Panc1 (cell line): ENCODE measurements at places on chromosomes 3 and 15. TPM values are rescaled to one million over a fixed set of nuclear protein-coding genes. Genes with fewer than 3 reads are reported as not detected.

DNA sequence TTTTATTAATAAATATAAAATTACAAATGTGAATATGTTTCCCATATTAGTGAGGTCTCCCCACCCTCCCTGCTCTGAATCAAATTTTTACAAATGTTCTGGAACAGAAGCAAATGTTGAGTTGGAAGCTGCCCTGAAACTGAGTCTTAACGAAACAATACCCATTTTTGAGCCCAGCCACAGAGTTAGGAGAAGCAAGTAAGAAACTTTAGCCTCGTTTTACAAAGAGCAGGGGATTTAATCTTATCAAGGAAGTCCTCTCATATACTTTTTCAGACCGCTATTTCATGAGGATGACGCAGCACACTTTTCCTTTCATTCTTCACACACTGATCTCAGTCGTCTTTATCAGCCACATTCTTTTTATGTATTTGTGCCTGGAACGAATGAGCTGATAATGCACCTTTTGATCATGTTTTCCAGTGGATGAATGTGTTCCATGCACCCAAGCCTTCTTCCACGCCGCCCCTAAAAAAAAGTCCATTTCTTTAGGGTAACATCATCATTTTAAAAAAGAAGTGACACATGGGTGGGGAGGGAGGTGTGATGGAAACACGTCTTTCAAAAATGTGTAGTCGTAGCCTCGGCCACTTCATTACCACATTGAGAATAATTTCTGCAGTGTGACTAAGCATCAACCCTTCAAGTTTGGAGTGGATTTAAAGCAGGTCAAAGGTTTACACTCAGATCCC lies 48.1 kb downstream of the SETMAR start:
- DNase-seq, result no peak

Gene GOLGA6A
- total RNA-seq, result 0.05 TPM

DNA sequence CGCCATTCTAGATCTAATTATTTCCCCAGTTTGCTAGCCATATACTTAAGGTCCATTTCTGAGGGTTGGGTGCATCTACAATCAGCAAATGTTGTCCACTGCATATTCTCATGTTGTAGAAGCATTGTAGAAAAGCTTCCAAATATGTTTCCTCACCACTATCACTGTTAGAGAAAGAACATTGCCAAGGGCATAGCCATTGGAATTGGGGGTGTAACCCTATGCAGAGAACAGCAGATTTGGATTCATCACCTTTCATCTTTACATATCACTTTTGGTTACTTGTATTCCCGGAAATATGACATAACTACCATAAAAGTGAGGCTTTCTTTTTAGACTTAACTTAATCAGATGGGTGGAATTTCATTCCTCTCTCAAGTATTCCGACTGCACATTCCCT lies 203.6 kb downstream of the LSAMP start:
- no peak for DNase-seq

DNA sequence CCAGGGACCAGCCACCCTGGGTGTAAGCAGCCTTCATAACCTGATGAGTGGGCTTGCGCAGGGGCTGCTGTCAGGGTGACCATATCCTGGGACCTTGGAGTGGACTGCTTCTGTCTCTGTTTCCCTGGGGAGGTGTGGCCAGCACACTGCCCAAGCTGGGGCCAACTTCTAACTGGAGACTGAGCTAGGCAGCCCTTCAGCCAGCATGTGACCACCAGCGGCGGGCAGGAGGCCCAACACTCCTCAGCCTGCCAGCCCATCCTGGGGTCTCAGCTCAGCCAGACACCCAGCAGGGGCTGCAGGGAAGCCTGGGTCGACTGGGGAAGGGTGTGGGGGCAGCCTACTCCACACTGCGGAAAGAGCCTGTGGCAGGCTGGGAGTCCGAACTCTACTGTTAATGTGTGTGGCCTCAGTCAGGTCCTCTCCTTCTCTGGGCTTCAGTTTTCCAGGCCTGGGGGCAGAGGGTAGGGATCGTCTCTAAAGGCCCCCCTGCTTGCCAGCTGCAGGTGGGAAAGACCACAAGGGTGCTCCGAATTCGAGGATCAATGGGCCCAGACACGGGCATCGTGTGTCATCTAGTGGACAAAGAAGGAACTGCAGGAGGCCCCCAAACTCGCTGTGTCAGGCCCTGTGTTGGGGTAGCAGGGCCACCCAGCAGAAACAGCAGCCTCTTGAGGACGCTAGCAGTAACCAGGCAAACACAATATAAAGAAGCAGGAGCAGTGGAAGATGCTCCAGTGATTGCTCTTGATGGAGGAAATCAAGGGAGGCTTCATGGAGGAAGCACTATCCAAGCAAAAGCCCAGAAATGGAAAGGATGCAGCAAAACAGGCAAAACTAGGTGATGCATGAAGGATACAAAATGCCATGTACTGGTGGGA lies 2.0 kb upstream of the SEMA3G start:
- DNase-seq, result peak; percentile 66

GRCh38 chr15:101056366-101057334 lies 137.5 kb downstream of the LRRK1 start:
- no peak for DNase-seq

DNA sequence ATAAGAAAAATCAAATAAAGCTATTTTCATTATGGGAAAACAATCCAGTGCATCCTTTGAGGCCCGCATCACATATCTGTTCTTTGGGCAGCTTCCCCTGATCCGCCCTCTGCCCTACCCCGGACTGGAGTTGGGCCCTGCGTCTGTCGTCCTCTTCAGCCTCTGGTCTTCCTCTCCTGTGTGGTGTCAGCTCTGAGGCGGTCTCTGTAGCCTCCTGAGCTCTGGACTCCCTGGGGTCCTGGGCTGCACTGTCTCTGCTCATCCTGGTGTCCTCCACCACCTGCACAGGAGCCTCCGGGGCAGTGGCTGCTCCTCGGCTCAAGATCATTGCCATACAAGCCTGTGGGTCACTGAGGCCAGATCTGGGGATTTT lies 7.4 kb upstream of the SNX22 start:
- DNase-seq, result no peak

- no peak for DNase-seq
Measured at GRCh38 chr15:73986776-73987056, 5.4 kb downstream of the STOML1 start.

DNA sequence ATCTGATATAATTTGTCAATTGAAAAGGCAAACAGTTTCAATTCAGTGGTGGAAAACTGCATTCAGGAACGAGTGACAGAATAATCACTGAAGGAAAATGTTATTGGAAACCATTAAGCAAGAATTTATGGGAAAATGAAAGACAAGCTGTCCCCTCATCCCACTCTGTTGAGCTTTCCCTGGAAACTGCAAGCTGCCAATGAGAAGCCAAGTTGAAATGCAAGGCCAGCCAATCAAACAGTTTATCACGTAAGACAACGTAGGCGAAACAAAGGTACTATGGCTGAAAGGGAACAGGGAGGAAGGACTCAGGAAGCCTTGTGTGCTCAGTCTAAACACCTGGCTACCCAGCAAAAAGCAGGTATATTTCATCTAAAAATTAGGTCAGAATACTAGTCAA lies 187.9 kb upstream of the ATP10A start:
- DNase-seq, result no peak

Gene SLC9C1
- total RNA-seq, result not detected
